Neuronal stem cell (in vitro differentiated cells): ENCODE measurements at places on chromosomes 7 and 10.
A peak's percentile ranks its signal among the peaks of the same experiment; 100 is the strongest.

- DNase-seq: no peak
Observed at GRCh38 chr10:122224159-122224558, 46.9 kb upstream of the BTBD16 start.

GRCh38 chr7:150417863-150418262 is 32.6 kb upstream of the GIMAP8 start:
- DNase-seq: no peak

- DNase-seq: no peak
Observed at GRCh38 chr10:15897287-15897686, 37.0 kb upstream of the MINDY3 start.

DNA sequence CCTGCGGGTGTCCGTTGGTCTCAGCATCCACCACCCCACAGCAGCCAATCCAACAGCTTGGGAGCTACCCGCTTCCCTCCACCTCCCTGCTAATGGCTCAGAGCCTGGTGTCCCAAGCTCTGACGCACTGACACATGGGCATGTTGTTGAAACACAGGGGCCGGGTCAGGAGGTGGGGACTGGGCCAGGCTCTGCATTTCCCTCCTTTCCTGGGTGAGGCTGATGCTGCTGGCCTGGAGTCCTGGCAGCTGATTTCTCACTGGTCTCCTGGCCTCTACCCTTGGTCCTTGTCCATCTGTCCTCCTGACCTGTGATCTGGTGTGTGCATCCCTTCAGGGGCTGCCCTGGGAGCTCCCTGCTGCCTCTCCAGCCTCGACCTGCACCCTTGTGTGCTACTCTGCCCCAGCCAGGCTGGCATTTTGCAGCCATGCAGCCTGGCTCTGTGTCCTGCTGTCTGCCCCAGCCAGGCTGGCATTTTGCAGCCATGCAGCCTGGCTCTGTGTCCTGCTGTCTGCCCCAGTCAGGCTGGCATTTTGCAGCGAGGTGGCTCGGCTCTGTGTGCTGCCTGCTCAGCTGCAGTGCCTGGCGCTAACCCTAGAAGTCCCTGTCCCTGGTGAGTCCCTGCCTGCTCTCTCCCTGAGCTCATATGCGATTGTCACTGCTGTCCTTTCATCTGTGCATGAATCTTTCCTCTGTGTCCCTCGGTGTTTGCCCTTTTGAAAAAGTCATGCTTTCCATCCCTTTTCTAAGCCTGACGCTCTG is 14.0 kb downstream of the AMZ1 start:
- DNase-seq: no peak

DNA sequence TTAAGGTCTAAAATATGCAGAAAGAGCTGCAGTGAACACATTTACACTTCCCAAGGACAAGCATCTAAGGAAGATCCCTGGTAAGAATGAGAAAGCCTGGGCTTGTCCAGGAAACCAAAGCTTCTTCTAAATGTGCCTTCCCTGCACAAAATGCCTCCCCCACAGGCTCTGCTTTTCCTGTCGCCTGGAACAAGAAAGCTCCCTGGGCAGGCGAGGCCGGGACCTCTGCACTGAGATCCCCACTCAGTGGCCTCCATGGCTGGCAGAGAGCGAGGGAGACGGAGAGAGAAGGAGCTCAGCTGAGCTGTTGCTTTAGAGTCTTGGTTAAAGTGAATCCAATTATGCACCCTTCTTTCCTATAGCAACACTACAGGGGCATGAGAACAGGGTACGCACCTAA is 75.6 kb downstream of the AMZ1 start:
- DNase-seq: no peak

DNA sequence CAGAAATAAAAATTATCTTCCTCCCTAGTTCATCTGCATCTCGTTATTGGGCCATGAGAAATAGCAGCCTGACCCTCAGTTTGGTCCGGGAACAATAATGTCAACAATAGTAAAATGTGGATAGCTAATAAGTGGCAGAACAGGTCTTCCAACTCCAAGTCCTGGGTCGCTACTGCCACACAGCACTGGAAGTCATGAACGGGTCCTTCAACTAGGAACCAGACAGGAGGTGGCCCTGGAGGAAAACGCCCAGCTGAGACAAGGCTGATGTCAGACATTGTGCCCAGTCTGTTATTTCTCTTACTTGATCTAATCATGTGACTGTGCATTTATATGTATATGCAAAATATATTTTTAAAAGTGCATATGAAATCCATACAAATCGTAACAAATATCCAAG is 51.8 kb downstream of the PYROXD2 start:
- no peak for DNase-seq

- no peak for DNase-seq
Observed at GRCh38 chr10:2881720-2882620, 185.4 kb upstream of the PFKP start.

DNA sequence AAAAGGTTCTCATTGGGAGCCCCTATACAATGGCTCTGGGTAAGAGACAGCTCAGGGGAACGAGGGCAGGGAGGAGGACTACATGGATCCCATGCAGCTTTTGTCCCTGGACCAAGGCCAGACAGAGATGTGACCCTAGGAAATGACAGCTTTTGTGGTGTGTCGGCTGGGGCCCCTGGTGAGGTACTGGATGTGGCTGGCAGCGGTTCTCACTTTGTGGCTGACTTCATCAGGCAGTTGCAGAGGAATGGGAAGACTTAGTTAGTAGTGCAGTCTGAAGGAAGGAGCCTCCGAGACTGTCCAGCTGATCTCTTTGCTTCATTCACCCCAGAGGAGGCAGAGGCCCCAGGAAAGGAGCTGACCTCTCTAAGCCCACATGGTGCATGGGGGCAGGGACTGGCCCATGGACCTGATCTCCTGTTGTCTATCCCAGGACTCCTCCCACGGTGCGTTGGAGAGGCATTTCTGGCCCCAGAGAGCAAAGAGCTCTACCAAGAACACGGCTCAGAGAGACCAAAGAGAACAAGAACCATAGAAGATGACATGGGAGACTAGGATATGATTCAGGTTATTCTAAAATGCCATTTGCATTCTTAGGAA is 202.9 kb downstream of the RPS24 start:
- DNase-seq: no peak

- DNase-seq: no peak
Observed at GRCh38 chr7:79236352-79237028, 217.0 kb downstream of the MAGI2 start.

GRCh38 chr10:103911021-103911459 is 6.9 kb downstream of the STN1 start:
- no peak for DNase-seq

DNA sequence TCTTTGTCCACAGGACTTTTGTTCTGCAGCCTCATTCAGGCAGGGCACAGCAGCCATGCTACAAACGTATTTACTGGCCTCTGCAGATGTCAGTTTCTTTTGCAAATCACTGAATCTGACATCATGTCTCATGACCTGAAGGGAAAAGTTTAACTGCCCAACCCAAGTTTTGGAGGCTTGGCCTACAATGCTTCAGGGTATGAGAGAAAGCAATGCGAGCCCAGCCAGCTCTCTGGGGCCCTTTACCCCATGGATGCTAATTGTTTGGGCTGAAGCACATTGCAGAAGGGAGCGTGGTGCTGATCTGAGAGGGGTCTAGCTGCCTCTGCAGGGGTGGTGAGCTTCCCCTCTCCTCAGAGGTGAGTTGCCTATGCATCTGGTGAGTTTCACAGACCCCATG is 179.9 kb upstream of the CXCL12 start:
- DNase-seq: no peak

GRCh38 chr10:13527864-13528122 is 1.0 kb downstream of the BEND7 start:
- DNase-seq: no peak

- DNase-seq: no peak
Observed at GRCh38 chr10:77583527-77583926, 54.1 kb downstream of the KCNMA1 start.

- DNase-seq: no peak
Observed at GRCh38 chr10:29246449-29246848, 42.4 kb upstream of the LYZL1 start.

DNA sequence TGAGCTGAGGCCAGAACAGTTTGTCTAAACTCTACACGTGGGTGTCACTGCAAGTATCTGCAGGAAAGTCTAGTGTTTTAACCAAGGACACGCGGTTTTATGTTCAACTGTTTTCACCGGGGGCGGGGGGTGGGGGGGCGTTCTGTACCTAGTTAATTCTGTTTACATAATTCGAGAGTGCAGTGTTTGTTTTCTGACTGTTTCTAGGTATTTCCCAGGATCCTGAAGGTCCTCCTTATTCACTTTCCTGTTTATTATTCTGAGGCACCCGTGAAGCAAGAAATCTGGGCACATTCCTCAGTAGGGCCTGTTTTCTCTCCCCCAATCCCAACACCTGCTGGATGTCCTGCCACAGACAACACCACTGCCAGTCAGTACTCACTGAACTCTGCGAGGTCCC is 7.6 kb downstream of the LOXL4 start:
- DNase-seq: no peak

DNA sequence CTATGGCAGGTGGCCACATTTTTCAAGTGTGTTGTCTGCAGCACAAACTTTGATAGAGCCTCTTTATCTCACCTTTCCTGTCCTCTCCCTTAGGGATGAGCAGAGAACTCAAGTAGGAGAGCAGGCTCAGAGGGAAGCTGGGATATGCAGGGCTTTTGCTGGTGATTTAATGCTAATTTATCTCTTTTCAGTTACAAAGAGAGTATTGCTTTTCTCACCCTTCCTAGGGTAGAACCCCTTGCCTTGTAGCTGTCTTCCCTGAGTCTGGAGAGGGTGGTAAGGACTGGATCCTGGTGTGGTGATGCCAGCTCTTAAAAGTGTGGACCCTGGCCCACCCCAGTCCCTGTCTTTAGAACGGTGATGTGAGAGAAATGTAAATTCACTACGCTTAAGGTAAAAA is 1061.4 kb downstream of the TYW1 start:
- DNase-seq: no peak

DNA sequence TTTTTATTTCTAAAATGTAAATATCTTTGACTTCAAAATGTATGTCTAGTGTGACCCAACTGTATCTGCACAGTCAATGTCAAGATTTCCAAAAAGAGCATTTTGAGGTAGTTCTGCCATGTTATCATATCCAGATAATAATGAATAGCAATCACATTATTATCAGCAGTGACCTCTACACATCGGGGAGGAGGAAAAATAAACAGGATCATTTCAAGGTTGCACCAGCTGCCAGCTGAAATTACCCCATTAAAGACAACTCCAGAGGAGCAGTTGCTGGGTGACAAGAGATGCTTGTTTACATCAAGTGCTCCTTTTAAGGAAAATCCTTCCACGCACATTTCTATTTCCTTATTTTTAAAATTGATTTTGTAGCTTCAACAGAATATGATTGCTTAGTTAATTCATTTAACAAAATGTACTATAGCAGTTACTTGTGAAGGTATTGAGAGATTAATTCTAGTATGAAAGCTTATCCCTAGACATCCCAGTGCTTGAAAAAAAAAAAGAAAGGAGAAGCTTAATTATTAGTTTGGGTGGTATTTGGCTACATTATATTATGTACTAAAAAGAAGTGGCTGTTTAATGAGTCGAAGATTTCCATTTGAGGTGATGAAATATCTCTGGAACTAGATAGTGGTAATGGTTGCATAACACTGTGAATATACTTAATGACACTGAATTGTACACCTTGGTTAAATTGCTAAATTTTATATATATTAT is 19.3 kb upstream of the SLC35G1 start:
- no peak for DNase-seq

DNA sequence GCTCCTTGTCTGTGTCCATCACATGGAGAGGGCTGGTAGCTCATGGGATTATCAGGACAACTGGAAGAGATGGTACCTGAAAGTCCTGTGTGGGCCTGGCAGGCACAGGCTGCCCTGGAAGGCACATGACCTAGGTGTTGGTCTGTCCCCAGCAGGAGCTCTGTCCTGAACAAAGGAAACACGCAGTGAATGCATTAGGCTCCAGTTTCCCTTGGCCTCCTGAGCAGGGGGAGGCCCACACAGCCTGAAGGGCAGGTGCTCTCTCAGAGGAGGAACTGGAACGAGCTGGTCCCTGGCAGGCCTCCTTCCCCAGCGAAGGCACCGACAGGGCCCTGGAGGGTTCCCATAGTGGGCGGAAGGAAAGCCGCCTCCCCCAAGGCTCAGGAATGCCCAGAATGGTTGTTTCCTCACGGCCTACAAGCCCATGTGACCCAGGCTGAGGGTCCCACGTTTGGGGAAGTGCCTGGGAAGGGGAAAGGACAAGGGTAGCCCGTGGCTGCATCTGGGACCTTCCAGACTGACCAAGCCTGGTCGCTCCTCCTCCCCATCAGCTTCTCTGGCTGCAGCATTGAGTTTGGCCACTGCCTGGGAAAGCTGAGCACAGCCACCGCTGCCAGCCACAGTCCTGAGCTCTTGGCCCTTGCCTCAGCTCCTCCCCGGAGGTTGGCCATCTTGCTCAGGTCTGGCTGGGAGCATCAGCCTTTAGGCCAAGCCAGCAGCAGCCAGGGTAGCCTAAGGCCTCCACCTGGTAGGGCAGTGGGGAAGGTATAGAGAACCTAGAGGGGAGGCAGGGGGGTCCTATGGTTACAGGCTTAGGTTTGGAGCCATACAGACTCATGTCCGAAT is 21.8 kb downstream of the CXCL12 start:
- no peak for DNase-seq

- no peak for DNase-seq
Observed at GRCh38 chr7:75937958-75938786, 23.2 kb downstream of the POR start.

DNA sequence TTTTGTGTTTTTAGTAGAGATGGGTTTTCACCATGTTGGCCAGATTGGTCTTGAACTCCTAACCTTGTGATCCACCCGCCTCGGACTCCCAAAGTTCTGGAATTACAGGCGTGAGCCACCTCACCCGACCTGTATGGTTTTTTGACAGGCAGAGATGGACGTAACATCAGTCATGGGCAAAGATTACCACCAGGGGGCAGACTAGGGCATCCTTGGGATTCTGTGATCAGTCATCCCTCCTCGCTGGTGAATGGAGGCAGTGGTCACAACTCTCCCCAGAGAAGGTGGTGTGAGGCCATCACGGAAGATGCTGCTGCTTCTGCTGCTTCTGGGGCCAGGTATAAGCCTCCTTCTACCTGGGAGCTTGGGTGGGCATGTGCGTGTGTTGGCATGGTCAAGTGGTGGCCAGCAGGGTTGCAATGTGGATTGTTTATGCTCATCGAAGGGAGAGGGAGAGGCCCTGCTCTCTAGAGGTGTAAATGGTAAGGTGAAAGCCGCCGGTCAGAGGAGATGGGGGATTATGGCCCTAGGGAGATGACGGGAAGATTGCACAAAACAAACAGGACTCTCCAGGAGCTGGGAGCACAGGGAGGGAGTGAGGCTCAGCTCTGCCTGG is 122.7 kb upstream of the PRSS1 start:
- DNase-seq: peak; percentile 45
